Stimulated activated CD4-positive, alpha-beta T cell treated with anti-CD3 and anti-CD28 coated beads, Interleukin-2, amount 100 ng/mL, for 24 hours (primary cell): ENCODE measurements at places on chromosomes 6 and 20.

DNA sequence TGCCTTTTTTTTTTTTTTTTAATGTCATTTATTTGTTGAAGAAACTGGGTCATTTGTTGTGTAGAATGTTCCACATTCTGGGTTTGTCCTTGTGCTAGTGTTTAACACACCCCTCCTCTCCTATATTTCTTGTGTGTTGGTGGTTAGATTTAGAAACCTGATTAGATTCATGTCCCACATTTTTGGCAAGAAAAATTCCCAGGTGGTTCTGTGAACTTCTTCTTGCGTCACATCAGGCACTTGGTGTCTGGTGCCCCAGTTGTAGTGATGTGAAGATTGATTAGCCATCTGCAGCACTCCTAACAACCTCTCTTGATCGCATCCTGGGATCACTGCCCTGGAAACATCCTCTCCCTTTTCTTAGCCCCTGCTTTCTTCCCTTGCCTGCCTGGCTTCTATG is 7.8 kb downstream of the PIGT start:
- DNase-seq = no peak

GRCh38 chr20:56428881-56429280 is 16.8 kb downstream of the CASS4 start:
- no peak for DNase-seq

DNA sequence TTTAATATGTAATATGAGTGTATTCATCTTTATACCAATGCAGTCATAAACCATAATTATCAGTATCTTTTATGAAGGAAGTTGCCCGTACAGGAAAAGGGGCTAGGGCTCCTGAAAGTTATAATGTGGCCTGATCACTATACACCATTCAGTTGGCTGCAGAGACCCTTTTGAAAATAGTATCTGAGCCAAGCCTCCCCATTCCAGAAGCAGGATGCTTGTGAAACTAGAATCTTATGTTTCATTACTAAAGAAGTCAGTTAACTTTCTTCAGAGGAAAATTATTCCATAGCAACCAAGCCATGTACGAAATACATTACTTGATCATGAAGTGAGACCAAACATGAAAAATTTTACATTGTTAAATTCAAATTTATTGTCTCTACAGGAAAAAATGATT is 251.5 kb upstream of the TCF21 start:
- DNase-seq = no peak

DNA sequence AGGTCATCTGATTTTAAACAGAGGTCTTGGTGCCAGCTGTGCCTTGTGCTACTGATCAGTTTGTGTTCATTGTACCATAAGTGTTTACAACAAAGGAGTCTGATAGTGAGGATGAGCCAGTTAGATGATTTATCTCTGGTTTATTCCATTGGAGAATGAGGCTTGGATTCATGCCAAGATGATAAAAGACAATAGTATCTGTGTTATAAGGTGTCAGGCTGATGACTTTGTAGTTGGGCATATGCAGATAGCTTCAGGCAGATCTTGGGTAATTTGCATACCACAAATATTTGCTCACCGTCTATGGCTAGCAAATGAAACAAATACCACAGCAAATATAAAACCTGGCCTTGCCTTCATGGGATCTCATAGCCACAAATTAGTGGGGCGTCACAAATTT is 43.3 kb upstream of the PHACTR2 start:
- no peak for DNase-seq

DNA sequence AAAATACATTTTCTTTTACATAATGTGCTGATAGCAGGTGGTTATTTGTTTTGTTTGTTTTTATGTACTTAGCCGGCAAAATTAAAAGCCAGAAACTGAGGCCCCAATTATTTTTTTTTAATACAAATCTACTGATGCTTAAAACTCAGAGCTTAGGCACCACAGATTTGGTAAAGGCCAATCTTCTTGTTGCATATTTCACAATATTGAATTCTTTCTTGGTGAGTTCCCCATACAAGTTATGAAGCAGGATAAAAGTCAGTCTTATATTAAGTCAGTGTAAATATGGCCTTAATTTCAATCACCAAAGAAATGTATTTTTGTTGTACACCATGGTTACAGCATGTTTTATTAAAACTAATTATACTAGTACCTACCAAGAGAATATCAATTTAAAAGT is 16.3 kb upstream of the ZDHHC14 start:
- no peak for DNase-seq

- DNase-seq = no peak
Observed at GRCh38 chr20:54377992-54378773, 97.2 kb upstream of the DOK5 start.

- no peak for DNase-seq
Observed at GRCh38 chr6:138330763-138331162, 46.9 kb upstream of the SMIM28 start.

DNA sequence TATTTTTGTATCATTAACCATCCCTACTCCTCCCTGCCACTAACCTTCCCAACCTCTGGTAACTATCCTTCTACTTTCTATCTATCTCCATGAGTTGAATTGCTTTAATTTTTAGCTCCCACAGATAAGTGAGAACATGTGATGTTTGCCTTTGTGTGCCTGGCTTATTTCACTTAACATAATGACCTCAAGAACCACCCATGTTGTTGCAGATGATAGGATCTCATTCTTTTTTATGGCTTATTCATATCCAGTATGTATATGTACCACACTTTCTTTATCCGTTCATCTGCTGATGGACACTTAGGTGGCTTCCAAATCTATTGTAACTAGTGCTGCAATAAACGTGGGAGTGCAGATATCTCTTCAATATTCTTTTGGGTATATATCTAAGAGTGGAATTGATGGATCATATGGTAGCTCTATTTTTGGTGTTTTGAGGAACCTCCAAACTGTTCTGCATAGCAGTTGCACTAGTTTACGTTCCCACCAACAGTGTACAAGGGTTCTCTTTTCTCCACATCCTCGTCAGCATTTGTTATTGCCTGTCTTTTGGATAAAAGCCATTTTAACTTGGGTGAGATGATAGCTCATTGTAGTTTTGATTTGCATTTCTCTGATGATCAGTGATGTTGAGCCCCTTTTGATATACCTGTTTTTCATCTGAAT is 201.4 kb downstream of the ARHGAP18 start:
- no peak for DNase-seq

DNA sequence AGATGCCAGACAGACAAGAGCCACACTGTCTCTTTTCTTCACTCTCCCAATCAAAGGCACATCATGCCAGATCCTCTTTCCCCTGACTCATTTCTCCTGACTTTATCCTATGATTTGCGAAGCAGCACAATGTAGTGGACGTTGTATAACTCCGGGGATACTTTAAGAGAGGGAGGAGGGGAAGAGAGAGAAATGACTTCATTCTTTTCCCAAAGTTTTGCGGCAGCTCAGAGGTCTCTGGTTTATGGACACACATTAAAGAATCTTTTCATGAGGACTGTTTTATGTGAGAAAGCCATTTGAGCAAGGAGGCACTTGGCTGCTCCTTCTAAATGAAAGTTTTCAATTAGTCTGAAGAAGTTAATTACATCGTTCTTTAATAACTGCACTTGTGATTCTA is 75.1 kb upstream of the MC3R start:
- no peak for DNase-seq

DNA sequence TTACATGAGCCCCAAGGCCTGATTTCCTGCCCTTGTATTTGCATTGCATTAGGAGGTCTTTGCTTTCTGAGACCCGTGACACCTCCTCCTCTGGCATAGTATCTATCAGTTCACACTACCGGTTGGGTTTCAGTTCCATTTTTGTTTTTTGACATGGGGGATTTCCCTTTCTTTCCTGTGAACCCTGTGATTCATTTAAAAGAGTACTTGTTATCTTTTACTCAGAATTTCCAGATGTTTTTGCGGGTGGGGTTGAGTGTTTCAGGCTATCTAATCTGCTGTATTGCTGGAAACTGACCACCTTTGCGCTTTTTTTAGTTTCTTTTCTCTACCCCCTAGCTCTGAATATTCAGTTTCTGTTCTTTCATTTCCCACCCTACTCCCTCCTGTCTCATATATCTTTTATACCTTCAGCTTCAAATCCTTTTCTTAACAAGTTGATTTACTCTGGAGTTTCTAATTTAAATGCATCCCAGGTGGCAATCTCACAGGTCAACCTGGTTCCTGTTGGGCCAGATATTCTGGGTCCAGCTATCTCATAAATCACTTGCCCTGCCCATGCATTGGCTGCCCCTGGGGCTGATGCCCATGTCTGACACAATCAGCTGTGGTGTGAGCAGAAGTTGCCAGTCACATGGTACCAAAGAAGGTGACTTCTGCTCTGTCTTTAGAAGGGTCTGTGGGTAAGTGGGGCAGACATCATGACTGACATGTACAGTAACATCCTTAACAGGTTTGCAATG is 14.3 kb upstream of the NCOA3 start:
- peak; percentile 67 for DNase-seq

DNA sequence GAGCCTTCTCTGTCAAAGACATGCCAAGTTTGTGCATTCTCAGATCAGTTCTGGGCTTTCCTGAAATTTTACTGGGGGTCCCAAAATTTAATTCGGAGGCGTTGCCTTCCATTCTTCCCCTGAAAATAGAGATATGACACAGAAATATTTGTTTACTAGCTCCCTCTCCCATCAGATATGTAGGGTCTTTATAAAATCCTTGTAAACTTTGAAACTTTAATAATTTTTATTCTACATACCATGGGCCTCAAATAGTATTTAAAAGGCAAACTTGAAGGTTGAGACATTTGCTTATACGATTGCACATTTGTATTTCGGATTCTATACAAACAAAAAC is 54.6 kb downstream of the IL20RA start:
- no peak for DNase-seq

GRCh38 chr6:20811109-20811761 is 277.0 kb downstream of the CDKAL1 start:
- DNase-seq = no peak

- no peak for DNase-seq
Observed at GRCh38 chr20:5787796-5788165, 37.6 kb downstream of the SHLD1 start.

DNA sequence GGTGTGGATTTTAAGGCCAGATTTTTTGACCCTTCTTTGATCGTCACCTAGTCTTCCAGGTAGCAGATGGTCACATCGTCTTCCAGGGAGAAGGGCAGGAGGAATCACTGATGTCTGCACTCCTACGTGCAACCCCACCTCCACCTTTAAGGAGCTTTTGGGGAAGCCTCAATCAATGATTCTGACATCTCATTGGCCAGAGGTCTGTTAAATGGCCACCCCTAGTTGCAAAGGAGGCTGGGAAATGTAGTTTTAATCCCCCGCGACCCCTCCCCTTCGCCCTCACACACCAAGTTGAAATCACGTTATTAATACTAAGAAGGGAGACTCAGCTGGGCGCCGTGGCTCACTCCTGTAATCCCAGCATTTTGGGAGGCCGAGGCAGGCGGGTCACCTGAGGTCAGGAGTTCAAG is 151.4 kb downstream of the BCAS1 start:
- no peak for DNase-seq

- DNase-seq = no peak
Observed at GRCh38 chr6:88074791-88075190, 27.1 kb downstream of the SPACA1 start.

DNA sequence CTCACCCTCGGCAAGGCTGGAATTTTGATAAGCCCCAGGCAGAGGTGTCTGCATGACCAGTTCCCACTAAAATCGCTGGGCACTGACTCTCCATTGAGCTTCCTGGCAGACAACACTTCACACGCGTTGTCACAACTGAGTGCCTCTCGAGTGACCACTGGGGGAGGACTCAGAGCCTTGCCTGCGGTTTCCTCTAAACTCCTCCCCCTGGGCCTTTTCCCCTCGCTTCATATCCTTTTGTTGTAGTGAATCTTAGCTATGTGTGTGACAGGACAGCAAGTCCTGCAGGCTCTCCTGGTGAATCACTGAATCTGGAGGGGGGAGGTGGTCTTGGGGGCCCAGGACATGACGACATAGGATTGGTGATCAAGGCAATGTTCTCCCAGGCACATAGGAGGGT is 670.8 kb downstream of the PRKN start:
- no peak for DNase-seq

- DNase-seq = no peak
Observed at GRCh38 chr20:19888269-19888671, 128.9 kb upstream of the NAA20 start.
